RPMI8226 (cell line): ENCODE measurements at places on chromosomes 4 and X.

GRCh38 chr4:168218645-168219044 is 99.9 kb downstream of the DDX60 start:
- DNase-seq, result no peak

- DNase-seq, result no peak
These were observed 2092.4 kb upstream of the TENM3 start for GRCh38 chr4:180150818-180151217.

DNA sequence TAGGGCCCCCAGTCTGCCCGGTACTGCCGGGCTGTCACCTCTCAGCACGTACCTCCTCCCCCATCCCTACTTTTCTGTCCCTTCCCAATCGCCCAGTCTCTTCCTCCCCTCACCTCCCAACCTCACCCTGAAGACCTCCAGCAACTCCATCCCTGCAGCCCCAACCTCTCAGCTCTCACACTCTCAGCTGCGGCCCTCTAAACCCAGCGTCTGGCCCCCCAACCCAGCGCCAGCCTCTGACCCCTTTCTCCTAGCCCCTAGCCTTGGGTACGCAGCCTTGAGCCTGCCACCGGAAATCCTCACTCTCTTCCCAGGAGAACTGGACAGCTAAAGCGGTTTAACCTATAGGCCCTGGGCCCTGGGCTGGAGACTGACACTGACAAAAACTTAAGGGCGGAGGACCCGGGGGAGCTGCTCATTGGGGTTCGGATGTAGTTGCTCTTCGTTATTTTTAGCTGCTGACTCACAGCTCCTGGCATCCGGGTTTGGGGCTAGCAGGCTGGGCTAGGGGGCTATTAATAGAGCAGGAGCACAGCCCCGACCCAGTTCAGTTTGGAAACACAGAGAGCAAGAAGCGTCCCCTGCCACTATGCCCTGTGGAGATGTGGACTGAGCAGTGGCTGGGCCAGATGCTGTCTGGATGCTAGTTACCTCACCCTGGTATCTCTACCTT is 9.6 kb upstream of the DLG3 start:
- DNase-seq, result peak; percentile 59

- DNase-seq, result peak; percentile 92
These were observed 69.9 kb downstream of the AMELX start for GRCh38 chrX:11363069-11363594.

DNA sequence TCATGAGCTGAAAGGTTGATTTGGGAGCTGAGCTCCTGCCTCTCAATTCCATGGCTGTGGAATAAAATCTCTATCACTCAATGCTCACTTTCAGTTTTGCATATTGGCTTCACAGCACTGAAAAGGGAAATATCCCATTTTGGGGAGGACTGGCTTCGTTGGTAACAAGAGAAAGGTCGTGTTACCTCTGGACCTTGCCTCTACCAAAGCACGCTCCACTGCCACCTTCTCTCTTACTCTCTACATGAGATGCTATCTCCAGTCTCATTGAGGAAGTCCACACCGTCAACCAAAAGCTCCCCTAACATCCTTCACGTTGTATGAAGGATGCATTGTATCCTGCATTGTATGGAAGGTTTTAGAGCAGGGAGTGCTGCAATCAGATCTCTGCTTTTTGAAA is 195.0 kb upstream of the LDB2 start:
- no peak for DNase-seq

- DNase-seq, result no peak
These were observed 139.0 kb downstream of the ATG4A start for GRCh38 chrX:108230574-108230973.

DNA sequence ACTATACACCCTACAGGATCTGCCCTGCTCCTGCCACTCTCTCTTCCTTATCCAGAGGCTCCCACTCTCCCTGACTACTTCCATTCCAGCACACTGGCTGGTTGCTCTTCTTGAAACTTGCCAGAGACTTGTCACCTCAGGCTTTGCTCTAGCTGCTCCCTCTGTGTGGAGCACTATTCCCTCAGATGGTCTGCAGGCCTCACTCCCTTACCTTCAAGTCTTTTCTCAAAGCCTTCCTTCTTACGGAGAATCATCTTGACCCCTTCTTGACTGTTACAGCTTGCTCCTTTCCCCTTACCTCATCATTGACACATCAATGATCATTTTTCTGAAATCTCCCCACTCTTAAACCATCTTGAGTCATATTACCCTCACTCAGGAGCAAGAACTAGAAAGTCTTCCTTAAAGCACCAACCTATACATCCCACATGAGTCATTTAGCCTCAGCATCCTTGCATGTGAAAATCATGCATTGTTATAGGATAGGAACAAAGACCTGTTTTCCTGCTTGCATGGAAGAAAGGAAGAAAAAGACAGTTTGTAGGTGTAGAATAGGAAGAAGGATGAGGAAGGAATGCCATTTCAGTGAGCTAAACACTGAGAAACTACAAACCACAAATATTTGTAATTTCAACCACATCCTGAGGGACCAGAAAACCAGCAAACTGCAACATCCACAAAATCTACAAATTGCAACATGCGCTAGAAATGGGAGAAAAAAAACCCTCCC is 55.7 kb downstream of the ANTXR2 start:
- DNase-seq, result peak; percentile 53

- DNase-seq, result no peak
These were observed 49.3 kb downstream of the ADGRA3 start for GRCh38 chr4:22466581-22466980.
